ENCODE measurements at places on chromosomes 6 and 20.

GRCh38 chr6:109449064-109449794 is 6.3 kb downstream of the MICAL1 start:
- DNase-seq = no peak

- DNase-seq = peak; percentile 78
Measured at GRCh38 chr6:12490904-12491571, 200.9 kb downstream of the EDN1 start.

DNA sequence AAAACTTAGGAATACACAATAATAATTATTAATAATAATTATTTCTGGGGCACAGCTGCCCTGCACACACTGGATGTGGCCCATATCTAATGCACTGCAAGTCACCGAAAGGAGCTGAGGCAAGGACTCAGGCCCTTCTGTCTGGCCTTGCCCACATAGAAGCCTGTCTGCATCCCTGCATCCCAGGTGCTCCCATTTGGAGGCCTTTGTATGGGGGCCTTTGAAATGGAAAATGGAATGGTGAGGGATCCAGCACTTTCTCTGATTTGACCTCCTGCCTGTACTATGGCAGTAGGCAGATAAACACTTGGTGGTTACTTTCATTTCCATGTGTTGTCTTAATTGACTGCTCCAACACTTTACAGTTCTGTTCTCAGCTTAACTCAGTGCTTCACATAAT is 75.7 kb upstream of the PTCHD4 start:
- no peak for DNase-seq

GRCh38 chr20:38303908-38304379 is at the start of gene BPI:
Gene BPI, plus strand, starts transcription at chr20:38304156. Its CDS starts 68 bp downstream, at chr20:38304224.
- no peak for DNase-seq

DNA sequence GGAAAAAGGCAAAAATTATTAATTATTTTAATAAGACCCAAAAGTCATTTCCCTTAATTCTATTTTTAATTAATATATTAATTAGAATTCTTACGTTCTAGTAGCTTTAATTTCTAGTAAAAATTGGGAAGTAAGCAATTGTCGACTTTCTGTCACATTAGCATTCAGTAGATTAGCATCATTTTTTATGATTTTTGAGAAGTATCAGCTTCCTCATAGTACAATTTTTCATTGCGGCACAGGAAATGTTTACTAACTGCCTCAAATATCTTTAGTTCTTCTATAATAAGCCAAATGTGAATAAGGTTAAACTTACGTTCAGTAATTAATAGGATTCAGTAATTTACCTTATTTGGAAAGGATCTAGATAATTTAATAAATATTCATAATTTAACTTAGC is 687.4 kb downstream of the EPM2A start:
- no peak for DNase-seq

DNA sequence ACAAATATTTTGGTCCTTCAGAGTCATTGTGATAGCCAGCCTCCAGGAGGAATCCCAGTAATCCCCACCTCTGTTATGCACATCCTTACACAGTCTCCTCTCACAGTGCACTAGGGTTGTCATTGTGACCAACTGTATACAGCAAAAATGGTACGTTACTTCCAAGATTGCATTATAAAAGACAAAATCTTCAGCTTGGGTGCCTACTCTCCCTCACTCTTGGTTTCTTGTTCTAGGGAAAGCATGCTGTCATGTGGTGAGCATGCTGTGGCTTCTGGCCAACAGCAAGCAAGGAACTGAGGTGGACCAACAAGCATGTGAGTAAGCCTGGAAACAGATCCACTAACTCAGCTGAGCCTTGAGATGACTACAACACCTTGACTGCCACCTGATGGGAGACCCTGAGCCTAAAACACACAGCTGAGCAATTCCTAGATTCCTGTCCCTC is 130.1 kb upstream of the DST start:
- DNase-seq = peak; percentile 56

DNA sequence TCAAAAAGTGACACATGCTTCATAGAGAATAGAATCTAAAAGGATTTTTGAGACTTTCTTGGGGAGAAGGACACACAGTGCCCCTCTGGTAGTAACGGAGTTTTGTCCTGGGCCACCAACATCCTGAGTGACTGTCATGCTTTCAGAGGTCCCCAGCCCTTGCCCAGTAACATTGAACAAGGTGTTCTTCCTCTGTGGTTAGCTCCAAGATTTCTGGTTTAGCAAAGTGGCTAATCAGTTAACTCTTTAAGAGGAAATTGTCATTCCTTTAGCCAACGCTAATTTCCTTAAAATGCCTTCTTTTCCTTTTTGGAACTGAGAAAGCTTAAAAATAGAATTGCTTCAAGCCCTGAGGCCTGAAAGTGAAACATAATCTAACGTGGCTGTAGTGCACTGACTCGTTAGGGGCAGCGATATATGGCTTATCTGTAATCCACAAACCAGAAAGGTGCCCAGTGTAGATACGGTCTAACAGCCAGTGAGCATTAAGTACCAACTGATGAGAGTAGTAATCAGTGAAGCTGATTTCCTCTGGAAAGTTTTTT is 7.8 kb downstream of the E2F3 start:
- DNase-seq = no peak

DNA sequence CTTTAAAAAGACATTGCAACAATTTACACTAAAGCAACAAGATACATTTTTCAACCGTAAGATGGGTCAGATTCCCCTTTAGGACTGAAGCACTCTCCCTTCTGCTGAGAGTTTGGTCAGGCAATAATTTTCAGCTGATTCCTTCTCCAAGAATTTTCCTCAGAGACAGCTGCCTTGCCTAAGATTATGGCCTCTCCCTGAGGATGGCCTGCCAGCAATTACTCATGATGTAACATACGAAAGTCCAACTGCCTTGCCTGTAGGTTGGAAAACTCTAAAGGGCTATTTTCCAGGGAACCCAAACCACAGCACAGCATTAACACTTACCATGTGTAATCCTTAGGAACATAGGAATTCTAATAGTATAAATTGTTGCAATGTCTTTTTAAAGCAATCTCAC is 229.1 kb upstream of the FLRT3 start:
- DNase-seq = peak; percentile 92

DNA sequence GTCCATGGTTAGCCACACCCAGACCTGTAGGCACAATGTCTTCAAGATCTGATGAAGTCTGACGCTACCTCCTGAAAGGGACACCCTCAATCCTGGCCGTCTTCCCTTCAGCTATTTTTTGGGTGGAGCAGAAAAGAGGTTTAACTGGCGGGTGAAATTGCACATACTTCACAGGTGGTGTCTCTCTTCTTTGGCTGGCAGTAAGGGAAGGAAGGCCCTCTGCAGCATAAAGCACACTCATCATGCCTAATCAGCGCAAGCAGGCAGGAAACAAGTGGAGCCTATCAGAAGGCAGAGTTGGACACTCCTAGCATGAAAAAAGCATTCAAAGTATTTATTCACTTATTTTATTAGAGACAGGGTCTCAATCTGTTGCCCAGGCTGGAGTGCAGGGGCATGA is 32.9 kb downstream of the PNLDC1 start:
- DNase-seq = no peak

DNA sequence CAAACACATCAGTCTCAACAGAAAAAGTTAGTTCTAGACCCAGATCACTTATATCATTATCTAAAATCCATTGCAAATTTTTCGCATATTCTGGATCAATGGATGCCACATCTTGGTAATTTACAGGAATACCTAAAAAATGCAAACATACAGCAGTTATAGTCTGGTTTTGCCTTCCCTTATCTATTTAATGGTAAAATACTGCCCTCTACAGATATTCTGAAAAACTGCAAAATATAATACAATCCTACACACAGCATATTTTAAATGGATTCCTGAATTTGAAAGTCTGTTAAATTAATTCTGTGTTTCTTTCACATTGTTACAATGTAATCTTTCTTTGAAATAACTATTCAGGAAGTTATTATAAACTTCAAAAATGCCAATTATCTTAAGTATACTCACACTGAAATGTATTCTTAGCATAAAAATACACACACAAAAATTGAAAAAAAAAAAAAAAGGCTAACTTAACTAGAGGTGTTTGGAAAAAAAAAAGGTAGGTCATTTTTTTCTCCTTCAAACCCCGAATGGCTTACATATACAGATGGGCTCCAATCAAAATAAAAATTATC is 88.4 kb downstream of the HACE1 start:
- no peak for DNase-seq

GRCh38 chr6:12403947-12404647 is 113.9 kb downstream of the EDN1 start:
- no peak for DNase-seq

GRCh38 chr6:89974834-89975233 is 80.6 kb downstream of the GJA10 start:
- DNase-seq = no peak

DNA sequence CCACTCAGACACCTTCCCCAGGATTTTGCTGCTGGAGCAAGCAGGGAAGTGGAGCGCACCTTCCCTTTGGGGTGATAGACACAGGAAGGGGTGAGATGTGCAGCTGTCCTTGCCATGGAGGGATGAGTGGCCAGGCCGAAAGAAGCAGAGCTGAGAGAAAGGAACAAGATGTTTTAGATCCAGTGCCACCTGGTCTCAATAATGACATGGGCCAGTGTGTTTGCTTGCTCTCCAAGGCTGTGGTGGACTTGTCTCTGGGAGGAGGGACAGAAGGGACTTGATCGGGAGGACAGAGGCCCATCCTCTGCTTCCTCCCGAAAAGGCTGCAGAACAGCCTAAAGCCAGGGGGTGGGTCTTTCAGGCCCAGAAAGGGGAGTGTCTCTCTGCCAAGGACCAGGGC is 61.7 kb upstream of the CCDC167 start:
- no peak for DNase-seq

DNA sequence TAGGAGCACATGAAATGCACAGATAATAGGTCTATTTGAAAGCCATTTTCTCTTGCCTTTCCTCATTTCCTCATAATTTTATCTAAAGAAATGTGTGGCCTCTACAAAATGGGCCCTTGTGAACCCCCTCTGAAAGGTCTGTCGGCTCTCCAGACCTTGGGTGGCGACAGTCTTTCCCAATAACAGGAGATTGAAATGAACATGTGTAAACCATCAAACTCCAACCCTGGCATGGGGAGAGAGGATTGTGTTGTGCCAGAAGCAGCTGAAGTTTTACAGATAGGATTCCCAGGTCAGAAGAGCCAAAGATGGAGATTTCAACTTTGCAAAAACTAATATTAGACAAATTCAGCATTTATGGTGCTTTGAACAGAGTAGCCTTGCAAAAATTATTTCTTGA is 277.1 kb upstream of the ECI2 start:
- no peak for DNase-seq

GRCh38 chr6:145143379-145143778 is 591.9 kb downstream of the EPM2A start:
- no peak for DNase-seq

- DNase-seq = no peak
Measured at GRCh38 chr6:6006006-6006427, 708 bp downstream of the NRN1 start.

DNA sequence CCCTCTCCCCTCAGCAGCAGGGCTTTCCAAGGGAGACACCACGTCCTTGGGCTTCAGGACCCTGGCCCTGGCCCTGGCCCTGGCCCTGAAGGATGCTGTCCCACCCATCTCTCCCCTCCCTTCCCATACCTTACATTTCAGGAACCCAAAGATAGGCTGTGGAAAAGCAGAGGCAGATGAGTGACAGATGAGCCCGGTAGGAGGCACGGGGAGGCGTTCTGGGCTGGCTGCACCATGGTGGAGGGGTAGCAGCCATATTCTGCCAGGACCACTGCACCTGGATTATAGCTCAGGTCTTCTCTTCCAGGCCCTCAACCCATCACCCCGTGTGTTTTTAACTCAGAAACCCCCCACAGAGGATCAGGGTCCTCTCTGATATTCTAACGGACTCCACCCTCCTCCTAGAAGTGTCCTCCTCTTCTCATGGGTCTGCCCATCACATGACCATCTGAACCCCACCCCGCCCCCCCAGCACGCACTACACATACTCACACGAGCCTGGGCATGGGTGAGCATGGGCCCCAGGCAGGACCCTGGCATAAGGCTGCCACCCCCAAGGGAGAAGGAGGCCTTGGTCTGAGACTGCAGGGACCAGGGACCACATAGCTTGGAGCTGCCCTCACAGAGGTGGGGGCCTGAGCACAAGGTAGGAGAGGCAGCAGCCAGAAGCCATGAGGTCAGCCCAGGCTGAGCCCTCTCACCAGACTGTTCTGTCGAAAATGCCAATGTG is 220.8 kb upstream of the CDH4 start:
- DNase-seq = no peak

- DNase-seq = no peak
Measured at GRCh38 chr20:43744966-43745730, 18.3 kb upstream of the GTSF1L start.

DNA sequence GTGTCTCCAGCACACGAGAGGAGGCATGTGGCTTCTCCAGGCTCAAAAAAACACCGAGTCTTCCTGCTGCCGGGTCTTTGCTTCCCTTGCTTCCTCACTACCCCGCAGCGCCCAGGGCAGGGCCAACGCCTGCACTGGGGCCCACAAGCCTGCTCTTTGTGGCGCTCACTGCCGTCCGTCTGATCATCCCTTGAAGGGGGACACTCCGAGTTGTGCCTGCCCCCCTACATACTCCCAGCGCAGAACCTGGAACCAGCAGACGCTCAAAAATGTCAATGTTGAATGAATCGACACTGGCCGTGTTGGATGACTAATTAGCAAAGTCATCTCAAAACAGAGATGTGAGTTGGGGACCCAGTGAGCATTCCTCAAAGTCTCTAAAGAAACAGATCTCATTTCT is 8.1 kb upstream of the ARFGAP1 start:
- DNase-seq = no peak

- DNase-seq = no peak
Measured at GRCh38 chr20:35312318-35312717, 20.1 kb upstream of the FAM83C start.

DNA sequence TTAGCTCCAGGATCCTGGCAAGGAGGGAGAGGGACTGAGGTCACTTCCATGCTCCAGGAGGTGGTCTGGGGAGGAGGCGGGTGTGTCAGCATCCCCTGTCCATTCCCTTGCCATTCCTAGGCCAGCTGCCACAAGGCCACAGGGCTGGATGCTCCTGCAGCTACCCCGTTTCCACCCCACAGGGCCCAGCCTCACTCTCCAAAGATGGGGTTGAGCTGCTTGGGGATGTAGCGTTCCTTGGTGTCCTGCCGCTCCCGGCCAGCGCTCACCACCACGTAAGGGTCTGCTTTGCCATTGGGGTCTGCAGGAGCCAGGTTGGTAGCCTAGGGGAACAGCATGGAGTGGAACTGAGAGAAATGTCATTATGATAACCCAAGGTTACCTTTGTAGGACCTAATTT is 23.0 kb downstream of the ERGIC3 start:
- no peak for DNase-seq

DNA sequence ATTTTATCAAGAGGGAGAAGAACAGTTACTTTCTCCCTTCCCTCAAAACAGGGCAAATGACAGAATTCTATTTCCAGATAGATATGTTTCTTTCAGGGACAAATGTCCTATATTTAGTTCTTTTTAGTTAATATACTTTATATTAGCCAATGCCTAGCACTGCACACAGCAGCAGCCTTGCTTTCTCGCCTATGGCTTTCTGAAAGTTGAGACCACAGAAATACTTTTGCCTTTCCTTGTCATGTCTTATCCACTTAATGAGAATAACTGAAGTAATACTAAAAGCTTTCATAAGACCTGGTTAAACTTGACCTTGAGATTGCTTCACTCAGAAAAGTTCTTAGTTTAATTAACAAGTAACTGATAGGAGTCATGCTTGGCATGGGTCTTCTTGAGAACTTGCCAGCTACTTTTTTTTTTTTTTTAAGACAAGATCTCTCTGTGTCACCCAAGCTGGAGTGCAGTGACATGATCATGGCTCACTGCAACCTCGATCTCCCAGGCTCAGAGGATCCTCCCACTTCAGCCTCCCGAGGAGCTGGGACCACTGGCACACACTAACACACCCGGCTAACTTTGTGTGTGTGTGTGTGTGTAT is 159.3 kb downstream of the CDKAL1 start:
- no peak for DNase-seq

GRCh38 chr6:23377830-23378229 is 748.2 kb upstream of the NRSN1 start:
- DNase-seq = no peak

Data from fibroblast of skin of left biceps (primary cell).